Pericardium fibroblast (primary cell): ENCODE measurements at places on chromosomes 3 and 15. TPM values are rescaled to one million over a fixed set of nuclear protein-coding genes. Genes with fewer than 3 reads are reported as not detected.

Gene SSUH2
- total RNA-seq: not detected in 2 replicates

Gene TICRR
- 0.34 and 0.93 TPM in 2 replicates for total RNA-seq

Gene SHQ1
- total RNA-seq: 14.0 and 21.0 TPM in 2 replicates

Gene AGTR1
- total RNA-seq: 4.3 and 15.6 TPM in 2 replicates

Gene TGM4
- total RNA-seq: 0.17 TPM in 1 of 2 replicates, not detected in the other

Gene P2RY14
- not detected in 2 replicates for total RNA-seq
